ENCODE measurements at places on chromosomes 2 and 18.

GRCh38 chr18:68667121-68667520 lies 47.8 kb downstream of the TMX3 start:
- no peak for DNase-seq

DNA sequence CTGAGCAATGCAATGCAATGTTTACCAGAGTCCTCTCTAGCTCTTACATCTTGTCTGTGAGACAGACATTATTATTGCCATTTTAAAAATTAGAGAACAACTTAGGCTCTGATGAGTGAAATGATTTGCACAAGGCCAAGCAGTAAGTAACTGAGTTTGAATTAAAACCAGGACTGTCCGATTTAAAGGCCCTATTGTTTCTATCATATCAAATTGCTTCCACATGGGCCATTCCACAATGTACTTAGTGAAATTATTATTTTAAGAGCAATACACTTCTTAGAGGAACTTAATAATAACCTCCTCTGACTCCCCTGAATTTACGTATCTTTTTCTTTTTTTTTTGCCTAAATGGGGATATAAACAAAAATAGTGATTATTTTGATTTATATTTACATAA lies 64.6 kb downstream of the PLCL1 start:
- DNase-seq = no peak

DNA sequence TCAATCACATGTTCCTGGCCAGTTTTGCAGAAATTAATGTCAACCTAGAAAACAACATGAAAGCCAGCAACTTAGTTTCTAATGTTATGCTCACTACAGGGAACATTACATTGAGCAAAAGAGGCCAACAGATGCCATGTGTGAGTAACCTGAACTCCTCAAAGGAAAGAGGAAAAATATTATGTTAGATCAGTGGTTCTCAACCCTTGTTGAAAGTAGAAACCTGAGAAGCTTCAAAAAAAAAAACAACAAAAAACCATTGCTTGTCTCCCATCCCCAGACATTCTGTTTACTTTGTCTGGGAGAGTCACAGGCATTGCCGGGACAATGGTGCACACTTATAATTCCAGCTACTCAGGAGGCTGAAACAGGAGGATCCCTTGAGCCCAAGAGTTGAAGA lies 57.7 kb downstream of the METTL4 start:
- DNase-seq = peak; percentile 6

- DNase-seq = no peak
These were observed 51.8 kb upstream of the AP1S3 start for GRCh38 chr2:223889229-223889628.

GRCh38 chr18:44153981-44154380 lies 526.7 kb upstream of the SETBP1 start:
- DNase-seq = no peak

DNA sequence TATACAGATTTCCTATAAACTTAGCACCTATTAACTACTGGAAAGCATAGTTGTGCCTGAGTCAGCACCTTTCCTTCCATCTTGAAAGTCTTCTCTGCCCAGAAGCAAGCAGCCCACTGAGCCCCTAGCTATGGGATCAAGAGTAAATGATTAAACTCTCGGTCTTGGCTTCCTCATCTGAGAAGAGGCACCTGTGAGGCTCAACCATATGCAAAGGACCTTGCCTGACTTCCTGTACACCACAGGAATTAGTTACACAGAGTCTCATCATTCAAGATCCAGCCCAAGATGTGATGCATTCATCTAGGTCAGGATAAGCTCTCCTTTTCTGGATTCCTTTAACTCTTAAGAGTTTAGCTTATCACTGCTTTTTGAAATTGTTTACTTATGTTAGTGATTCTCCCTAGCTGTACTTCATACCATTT lies 96.0 kb downstream of the CDH2 start:
- peak; percentile 60 for DNase-seq

DNA sequence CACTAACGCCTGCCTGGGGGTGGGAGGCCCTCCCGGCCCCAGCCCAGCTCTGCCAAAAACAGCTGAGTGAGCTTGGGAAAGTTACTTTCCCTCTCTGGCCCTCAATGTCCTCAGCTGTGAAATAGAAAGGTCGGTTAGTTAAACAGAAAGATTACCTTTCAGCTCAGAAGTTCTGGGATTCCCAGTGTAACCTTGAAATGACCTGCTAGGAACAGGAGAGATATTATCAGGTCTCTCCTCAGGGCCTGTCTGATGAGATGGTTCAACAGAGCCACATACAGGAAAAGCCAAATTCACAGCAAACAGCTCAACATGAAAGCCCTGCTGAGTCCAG lies 68.8 kb downstream of the LBH start:
- no peak for DNase-seq

- no peak for DNase-seq
These were observed 18.6 kb upstream of the KLHL30 start for GRCh38 chr2:238119756-238120462.
